Iris pigment epithelial cell (primary cell): ENCODE measurements at places on chromosomes 16 and 17.

DNA sequence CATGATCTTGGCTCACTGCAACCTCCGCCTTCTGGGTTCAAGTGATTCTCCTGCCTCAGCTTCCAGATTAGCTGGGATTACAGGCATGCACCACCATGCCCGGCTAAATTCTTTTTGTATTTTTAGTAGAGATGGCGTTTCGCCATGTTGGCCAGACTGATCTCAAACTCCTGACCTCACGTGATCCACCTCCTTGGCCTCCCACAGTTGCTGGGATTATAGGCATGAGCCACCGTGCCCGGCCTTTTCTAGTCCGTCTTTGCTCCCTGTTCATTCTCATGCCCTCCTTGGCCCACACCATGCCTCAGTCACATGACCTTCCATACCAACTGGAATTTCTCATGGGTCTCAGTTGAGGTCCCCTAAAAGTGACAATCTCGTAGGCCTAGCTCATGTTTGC lies 86.9 kb downstream of the SNX29 start:
- DNase-seq: no peak

- no peak for DNase-seq
Observed at GRCh38 chr16:12145918-12146317, 169.4 kb downstream of the SNX29 start.

DNA sequence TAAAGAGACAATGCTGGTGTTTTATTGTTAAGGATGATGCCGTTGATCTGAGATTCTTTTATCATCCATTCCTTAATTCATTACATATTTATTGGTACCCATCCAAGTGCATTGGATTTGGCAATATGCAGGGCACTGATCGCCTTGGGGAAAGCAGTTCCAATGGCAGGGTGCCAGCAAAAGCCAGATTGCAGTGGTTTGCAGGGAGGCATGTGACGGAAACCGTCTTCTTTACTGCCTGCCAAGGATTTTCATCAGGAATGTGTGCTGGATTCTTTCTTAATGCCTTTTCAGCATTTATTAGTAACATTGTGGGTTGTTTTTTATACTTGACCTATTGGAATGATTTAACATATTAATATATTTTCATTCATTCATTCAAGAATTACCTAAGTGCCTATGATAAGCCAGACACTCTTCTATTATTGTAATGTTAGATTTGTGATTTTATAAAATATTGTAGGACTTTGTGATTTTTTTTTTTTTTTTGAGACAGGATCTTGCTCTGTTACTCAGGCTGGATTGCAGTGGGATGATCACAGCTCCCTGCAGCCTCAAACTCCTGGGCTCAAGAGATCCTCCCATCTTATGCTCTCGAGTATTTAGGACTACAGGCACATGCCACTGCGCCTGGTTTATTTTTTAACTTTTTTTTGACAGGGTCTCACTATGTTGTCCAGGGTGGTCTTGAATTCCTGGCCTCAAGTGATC lies 93.4 kb upstream of the TNRC6A start:
- peak; percentile 95 for DNase-seq

GRCh38 chr17:44529864-44530263 lies 26.7 kb upstream of the GPATCH8 start:
- DNase-seq: no peak

- DNase-seq: peak; percentile 52
Observed at GRCh38 chr16:80056324-80056723, 455.8 kb upstream of the MAF start.

DNA sequence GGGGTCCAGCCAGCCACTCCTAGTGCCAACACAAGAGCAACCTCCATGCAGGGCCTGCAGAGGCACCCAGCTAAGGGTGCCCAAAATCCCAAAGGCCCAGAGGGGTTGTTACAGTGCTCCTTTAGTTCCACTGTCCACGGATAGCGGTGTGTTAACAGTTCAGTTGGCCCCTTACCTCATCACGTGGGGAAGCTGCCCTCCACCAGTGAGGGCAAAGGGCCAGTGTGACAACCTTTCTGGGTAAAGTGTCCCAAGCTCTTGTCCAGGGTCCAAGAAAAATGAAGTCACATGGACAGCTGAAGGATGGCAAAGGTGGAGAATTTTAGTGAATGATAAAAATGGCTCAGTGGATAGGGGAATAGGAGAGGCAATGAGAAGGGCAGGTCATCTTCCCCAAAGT lies 8.7 kb upstream of the MKS1 start:
- no peak for DNase-seq

DNA sequence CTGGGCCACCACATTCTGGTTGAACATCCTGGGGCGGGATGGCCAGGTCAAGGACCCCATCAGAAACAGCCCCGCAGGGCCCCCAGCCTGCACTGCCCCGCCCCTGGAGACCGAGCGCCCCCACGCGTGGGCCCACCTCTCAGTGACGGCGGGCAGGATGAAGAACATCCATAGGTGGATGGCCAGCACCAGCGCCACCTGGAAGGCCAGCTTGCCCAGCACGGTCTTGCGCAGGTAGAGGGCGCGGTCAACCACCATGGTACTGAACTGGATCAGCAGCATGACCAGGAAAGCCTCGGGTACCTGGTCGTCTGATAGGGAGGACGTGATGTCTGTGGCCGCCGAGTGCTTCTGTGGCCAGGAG lies 13.6 kb downstream of the CTU2 start:
- DNase-seq: no peak

DNA sequence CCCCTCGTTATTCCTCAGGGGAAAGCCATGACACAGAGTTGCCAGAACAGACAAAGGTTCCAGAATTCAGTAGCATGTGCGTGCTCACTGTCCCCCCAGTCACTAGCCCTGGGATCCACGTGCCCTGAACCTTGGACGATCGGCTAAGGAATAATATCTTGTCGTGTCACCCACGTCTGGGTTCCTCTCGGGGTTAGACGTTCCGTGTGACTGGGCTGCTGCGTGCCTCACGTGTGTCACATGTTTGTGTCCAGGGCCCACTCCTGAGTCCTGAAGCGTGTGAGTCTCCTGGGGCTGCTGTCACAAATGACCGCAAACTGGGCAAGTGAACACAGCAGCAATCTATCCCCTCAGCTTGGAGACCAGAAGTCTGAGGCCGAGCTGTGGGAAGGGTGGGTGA lies 12.4 kb upstream of the ZNF469 start:
- no peak for DNase-seq

- no peak for DNase-seq
Observed at GRCh38 chr17:44633998-44634397, 22.3 kb upstream of the MEIOC start.

GRCh38 chr16:8982816-8983215 lies 19.1 kb upstream of the USP7 start:
- no peak for DNase-seq

DNA sequence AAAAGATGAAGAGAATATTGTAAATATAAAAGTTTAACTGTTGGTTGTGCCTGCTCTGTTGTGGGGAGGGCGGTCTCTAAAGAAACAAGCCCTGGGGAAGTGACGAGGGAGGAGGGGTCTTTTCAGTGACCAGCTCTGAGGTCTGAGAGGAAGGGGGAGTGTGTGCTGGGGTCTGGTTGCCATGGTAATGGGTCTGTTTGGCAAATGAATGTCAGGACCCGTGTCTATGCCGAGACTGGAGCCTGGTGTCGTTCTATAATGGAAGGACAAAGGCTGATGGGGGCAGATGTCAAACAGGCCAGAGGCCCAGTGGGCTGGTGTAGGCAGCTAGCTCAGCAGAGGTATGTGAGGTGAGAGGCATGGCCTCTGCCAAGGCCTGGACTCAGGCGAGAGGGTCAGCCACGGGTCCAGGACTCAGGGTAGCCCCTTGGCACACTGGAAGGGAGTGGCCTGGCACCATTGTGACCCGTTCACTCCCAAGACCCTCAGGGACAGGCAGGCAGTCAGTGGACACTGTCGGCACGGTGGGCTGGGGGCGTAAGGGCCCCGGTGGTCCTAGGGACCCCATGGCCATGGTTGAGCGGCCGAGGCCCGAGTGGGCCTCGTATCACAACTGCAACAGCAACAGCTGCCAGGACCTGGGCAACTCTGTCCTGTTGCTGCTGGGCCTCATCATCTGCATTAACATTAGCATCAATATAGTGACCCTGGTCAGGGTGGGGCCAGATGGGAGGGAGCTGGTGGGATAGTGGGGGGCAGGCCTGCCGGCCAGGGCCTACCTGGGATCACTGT lies at the start of gene SPEM1:
Gene SPEM1 (plus strand): TSS at position 506 of the 792 bp plus-strand sequence. CDS start 61 bp downstream, at position 567.
- no peak for DNase-seq

DNA sequence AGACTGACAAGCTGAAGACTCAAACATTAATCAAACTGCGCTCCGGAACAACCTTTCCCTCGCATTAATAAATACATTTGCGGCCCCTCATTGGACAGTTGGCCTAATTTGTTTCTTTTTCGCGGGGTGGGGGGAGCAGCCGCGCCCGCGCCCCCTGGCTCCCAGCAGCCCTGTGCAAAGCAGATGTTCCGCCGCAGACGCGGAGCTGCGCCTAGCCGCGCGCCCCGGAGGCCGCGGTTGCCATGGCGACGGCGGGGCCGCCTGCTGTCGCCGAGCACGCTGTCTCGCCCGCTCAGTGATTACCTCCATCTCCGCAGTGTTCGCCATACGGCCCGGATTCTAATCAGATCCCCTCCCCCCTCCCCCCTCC lies 25.5 kb downstream of the COPZ2 start:
- no peak for DNase-seq

DNA sequence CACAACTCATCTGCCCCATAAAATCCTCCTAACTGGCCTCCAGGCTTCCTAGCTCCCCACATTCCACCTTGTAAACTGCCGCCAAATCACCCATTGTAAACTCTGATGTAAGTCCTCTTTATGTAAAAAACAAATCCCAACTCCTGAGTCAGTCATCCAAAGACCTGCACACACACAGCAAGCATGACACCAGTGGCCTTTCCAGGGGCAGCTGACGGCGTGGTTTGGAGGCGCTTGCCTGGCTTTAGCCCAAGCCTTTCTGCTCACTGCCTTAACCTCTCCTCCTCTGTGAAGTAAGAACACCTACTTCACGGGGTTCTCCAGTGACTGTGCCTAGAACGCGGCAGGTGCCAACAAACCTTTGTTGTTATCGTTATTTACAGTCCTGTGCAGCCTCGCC lies 14.0 kb downstream of the UBE2O start:
- no peak for DNase-seq
